ENCODE measurements at places on chromosomes 3 and 15.

DNA sequence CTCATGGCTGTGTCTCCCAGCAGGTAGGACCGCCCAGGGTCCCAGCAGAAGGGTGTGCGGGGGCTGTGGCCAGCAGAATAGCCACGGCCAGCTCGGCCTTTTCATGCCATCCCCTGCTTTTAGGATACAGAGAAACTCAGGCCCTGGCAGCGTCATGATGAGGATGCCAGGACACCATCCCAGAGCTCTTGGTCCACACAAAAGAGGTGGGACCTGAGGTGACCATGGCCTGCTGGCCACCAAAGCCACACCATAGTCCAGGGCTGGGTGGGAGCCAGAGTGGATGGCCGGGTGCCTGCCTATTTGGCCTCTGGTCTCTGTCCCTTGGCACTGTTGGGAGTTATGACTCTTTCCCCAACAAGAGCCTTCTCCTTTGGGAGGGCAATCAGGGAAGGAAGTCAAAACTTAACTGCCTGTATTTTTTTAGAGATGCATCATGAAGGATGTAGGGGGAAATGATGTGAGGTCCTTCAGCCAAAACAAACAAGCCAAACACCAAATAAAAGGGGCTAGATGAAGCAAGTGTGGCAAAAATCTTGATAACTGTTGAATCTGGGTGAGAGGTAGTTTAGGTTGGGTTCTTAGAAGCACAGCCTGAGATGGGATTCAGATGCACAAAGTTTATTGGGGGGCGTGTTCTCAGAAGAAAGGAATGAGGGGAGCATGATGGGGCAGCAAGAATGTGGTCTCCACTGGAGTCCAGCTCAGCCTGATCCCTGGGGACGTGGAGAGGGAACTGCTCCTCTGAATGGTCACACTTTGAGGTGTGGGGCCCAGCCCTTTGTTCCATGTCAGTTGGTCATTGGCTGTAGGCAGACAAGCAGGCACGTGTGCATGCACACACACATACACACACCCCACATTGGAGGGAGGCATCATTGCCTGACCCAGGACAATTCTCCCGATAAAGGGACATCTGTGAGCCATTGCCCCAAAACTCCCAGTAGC is 33.2 kb downstream of the SMAD6 start:
- no peak for DNase-seq

DNA sequence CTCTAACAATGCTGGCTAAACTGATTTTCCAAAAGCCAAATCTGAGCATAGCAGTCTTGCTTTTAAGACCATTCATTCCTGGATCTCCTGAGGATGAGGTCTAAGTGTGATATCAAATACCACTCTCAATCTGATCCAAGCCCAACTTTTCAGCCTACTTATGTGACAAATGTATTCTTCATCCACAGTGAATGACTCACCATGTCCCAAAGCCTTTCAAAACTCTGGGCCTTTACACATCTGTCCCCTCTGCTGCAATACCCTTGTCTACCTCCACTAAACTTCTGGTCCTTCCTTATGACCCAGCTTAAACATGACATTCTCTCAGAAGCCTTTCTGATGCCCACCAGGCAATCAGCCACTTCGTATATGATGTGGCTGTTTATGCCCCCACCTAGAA is 4.6 kb downstream of the ANAPC13 start:
- no peak for DNase-seq

GRCh38 chr15:70292076-70292760 is 194.5 kb upstream of the TLE3 start:
- no peak for DNase-seq

- DNase-seq: no peak
Measured at GRCh38 chr3:155281912-155282311, 11.6 kb downstream of the STRIT1 start.

DNA sequence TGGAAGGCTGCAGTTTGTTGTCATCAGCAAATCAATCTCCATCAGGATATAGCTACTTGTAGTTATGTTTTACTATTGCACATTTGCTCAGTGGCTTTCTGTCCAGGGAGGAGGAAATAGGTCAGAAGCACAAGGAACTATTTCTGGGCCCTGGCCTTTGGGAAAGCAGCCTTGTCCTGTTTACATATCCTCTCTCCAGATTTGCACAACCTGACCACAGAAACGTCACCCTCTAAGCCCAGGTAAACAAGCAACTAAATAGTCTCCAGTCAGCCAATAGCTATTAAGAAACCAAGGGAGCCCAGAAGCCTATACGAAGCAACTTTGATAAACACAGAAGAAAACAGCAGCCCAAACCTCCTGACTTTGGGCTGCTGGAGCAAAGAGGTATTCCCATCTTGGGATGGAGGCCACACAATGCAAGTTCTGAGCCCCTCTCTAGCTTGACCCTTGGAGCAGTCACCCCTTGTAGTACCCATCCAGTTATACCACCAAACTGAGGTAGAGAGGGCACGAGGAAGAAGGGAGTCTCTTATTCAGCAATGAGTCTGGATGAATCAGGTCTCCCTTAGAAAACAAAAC is 2.3 kb upstream of the FEM1B start:
- no peak for DNase-seq

- DNase-seq: no peak
Measured at GRCh38 chr15:60573936-60574335, 95.0 kb upstream of the ICE2 start.

- no peak for DNase-seq
Measured at GRCh38 chr3:38652934-38653333, 3.4 kb upstream of the SCN5A start.

- DNase-seq: no peak
Measured at GRCh38 chr3:153866901-153867300, 254.3 kb upstream of the ARHGEF26 start.

- no peak for DNase-seq
Measured at GRCh38 chr3:37223141-37223558, 48.8 kb upstream of the LRRFIP2 start.

DNA sequence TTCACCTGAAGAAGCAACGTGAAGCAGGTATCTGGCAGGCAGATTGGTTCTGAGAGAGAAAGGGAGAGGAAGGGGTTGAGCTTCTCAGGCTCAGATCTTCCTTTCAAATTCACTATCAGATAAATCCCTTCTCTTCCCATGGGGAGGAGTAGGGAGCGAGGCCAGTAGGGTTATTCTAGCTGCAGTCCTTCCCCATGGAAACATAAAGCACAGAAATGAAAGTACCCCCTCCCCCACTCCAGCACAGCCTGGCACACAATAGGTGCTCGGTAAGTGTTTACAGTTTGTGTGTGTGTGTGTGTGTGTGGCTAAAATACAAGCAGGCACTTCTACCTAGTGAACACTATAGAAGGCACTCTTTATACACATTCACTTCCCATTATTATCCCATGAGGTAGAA is 20.8 kb upstream of the VPS8 start:
- no peak for DNase-seq

DNA sequence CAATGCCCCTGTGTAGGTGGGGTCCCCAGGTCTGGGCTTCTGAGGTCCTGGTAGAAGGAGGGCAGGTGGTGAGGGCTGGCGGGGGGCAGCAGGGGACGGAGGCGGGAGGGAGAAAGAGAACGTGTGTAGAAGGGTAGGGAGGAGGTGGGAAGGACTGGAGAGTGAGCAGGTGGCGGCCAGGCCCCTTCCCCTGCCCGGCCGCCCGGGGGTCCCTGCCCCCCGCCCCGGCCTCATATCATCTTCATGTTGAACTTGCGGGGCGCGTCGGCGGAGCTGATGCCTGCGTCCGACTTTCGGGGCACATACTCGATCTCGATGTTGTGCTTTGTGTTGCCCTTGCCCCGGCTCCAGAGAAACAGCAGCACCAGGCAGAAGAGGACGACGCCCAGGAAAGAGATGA is 18.9 kb downstream of the LINGO1 start:
- no peak for DNase-seq

GRCh38 chr3:5294356-5294755 is 106.8 kb downstream of the EDEM1 start:
- DNase-seq: no peak

DNA sequence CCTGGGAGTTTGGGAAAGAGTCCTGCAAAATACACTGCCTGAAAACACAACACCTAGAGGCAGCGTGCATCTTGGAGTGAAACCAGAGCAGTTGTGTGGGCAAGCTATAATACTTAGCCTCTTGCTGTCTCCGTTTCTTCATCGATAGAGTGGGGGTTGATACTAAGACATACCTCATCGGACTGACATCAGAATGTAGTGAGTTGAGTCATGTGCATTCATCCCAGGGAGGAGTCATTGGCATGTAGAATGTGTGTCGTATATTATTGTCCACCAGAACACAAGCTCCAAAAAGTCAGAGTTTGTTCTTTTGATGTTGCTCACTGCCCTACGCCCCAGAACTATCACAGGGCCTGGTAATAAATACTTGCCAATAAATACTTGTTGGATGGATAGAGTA is 4.3 kb downstream of the SNTN start:
- DNase-seq: no peak

DNA sequence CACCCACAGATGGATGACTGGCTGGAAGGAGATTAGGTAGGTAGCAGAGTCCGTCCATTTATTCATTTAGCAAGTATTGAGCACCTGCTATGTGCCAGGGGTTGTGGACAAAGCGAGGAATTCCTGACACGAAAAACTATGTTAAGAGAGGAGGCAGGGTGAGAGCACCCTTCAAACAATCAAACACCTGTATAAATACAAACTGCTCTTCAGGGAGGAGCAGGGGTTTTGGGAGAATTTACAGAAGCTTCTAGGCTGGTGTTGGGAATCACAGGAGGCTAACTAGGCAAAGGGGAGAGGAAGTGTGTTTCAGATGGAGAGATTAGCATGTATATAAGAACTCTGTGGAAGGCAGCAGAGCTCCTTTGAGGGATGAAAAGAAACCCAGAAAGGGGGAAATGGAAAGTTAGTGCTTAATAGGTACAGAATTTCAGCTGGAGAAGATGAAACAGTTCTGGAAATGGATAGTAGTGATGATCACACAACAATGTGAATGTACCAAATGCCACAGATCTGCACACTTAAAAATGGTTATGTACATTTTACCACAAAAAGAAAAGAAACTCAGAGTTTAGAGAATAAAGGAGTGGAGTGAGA is 805 bp upstream of the SEC22C start:
- DNase-seq: no peak

DNA sequence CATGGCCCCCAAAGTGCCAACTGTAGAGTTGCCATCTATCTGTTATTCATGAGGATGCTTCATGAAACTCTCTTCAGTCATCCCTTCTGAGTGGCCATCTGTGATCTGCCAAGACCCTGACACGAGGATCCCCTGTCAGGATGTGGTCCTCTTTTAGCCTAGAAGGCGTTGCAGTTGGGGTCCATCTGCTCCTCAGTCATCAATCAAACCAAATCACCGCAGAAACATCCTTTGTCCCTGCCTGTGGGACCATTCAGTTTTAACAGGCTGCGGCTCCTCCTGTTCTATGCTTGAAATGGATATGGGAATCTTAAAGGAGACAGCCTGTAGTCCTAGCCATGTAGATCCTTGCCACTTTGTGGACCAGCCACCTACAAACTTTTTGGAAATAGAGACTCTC is 5.9 kb upstream of the RPS27L start:
- no peak for DNase-seq

- no peak for DNase-seq
Measured at GRCh38 chr3:20136231-20136630, 49.8 kb downstream of the SGO1 start.

DNA sequence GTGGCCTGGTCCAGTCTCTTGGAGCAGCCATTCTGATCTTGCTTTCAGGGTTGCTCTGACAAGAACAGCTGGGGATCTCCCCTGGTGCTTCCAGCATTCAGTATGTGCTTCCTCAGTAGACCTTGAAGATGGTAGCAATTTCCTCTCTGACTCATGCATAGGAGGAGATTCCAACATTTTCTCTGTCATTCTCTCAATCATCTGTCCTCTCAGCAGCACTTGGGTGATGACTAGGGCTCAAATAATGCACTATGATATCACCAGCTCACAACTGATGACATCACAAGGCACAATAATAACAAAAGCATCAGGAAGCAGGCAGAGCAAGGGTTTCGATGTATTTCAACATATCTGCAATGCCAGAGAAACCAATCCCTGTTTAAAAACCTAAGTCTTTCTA is 52.7 kb downstream of the NFKBIZ start:
- DNase-seq: no peak

DNA sequence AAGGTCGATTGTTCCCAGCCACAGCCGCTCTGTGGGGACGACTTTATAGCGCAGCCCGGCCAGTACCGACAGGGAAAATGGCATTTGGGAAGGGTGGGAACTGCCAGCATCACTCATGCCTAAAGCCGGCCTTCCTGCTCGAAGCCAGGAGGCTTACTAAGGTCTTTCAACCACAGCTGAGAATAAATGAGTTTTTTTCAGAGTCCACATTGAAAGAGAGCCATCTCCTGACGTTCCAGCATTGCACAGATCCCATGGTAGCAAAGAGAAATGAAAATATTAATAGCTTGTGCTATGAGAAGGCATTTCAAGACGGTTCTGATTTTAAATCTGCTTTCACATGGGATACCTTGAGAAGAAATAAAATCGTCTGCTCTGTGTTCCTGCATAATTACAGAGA is 230.2 kb upstream of the IGF1R start:
- DNase-seq: no peak

DNA sequence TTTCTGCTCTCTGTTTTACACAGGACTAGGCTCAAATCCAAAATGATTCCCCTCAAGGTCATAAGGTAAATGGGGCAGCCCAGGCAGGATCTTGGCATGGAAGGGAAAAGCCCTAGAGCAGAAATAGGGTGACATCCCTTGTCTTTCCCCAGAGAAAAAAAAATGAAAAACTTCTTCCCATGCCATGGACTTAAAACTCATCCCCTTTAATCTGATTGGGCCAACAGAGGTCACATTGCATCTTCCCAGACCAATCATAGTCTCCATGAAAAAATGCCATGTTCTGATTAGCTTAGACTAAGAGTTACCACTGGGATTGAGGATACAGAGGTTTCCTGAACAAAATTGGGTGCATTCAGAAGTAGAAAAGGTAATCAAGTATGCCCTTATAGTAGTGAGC is 241.3 kb upstream of the LRTM1 start:
- DNase-seq: no peak

DNA sequence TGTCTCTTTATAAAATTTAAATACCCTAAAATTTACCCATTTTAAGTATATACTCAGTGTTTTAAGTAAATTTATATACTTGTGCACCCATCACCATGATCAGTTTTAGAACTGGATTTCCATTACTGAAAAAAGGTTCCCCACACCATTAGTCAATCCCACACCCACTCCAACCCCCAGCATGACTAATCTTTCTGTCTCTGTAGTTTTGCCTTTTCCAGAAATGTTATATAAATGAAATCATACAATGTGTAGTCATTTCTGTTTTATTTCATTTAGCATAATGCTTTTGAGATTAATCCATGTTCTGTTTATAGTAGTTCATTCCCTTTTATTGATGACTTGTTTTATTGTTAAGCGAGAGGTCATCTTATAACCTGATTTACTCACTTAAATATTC is 66.1 kb upstream of the LIMD1 start:
- DNase-seq: no peak

- no peak for DNase-seq
Measured at GRCh38 chr15:78265752-78266224, 1.4 kb downstream of the DNAJA4 start.

- DNase-seq: no peak
Measured at GRCh38 chr3:26807272-26807671, 184.7 kb downstream of the LRRC3B start.

- no peak for DNase-seq
Measured at GRCh38 chr3:150898046-150898754, 7.0 kb downstream of the MINDY4B start.
